Stromal cell of bone marrow (primary cell): ENCODE measurements at places on chromosomes 7 and 10.

DNA sequence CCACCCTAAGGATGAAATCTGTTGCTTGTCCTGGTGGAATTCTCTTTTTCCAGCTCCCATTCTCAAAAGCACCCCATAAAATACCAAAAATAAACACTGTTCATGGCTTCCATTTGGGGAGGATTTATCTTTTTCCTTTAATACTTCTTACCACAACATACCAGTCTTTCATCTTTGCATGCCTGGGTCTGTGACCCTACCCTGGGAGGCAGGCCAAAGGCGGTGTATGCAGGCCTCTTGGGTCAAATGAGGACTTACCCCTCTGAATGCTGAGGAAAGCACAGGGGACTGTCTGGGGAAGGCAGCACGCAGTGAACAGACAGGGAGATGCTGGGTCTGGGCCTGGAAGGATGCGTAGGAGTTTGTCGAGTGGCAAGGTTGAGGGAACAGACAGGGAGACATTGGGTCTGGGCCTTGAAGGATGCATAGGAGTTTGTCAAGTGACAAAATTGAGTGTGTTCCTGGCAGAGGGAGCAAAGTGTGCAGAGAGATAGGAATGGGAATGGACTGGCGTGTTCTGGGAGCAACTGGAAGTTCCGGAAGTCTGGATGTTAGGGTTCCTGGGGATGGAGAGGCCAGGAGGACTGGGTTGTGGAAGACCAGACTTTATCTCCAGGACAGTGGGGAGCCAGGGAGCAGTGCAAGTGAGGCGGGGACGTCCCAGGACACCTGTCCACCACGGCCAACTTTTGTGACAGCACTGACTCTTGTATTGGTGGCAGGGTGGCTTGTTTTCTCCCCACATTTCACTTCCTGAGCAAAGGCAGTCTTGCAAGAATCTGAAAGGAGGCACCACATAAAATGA lies 40.8 kb downstream of the MYL10 start:
- DNase-seq: no peak

GRCh38 chr10:76231286-76231934 lies 800.0 kb downstream of the LRMDA start:
- no peak for DNase-seq

DNA sequence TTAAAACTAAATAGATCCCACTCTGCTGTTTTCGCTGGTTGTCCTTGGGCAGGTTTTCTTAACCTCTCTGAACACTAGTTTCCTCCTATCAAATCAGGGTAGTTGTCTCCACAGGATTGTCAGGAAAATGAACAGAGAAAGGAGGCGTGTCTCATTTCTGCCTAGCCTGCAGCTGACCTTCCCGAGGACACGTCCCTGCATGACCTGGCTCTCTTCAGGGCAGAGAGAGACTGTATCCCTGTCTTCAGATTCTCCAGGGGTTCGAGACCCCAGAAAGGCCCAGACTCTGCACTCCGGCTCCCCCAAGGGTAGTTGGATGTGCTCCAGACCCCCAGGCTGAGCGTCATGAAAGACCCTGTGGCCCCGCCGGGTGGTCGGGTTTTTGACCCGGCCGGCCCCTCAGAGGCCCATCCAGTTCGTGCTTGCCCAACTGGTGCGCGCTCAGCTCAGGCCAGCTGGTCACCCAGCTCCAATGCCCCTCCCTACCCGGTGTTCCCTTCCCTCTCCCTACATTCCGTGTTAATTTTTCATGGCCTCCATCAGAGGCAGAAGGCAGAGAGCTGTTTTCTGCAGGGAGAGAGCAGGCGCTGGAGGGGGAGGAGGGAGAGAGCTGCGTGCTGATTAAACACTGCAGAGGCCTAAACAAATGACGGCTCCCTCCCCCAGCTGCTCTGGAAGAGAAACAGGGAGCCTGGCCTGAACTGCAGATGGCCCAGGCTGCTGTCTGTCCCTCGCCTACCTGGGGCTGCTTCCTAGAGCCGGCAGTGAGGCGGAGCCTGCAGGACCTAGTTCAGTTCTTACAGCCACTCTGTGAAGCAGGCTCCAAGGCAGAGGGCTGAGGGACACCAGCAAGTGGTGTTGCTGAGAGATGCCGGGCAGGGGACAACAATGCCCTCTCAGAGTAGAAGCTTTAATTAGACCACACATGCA lies 86.2 kb upstream of the PPIF start:
- DNase-seq: no peak

- no peak for DNase-seq
Observed at GRCh38 chr7:116683786-116684185, 11.8 kb downstream of the MET start.

DNA sequence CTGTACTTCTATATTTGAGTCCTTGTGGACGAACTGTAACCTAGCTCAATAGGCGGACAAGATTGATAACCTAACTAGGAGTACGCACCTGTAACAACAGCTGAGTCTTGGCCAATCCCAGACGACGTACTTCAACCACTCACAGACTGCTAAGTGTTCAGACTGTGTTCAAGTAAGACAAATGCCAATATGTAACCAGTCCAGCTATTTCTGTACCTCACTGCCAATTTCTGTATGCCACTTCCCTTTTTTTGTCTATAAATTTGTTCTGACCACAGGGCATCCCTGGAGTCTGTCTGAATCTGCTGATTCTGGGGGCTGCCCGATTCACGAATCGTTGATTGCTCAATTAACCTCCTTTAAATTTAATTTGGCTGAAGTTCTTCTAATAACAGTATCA lies 32.2 kb downstream of the HACD1 start:
- DNase-seq: no peak
